ENCODE measurements at places on chromosomes 6 and 20.

GRCh38 chr6:96460052-96460700 lies 61.4 kb upstream of the UFL1 start:
- no peak for DNase-seq

- no peak for DNase-seq
These were observed 327.3 kb upstream of the RNF24 start for GRCh38 chr20:4342609-4343008.

DNA sequence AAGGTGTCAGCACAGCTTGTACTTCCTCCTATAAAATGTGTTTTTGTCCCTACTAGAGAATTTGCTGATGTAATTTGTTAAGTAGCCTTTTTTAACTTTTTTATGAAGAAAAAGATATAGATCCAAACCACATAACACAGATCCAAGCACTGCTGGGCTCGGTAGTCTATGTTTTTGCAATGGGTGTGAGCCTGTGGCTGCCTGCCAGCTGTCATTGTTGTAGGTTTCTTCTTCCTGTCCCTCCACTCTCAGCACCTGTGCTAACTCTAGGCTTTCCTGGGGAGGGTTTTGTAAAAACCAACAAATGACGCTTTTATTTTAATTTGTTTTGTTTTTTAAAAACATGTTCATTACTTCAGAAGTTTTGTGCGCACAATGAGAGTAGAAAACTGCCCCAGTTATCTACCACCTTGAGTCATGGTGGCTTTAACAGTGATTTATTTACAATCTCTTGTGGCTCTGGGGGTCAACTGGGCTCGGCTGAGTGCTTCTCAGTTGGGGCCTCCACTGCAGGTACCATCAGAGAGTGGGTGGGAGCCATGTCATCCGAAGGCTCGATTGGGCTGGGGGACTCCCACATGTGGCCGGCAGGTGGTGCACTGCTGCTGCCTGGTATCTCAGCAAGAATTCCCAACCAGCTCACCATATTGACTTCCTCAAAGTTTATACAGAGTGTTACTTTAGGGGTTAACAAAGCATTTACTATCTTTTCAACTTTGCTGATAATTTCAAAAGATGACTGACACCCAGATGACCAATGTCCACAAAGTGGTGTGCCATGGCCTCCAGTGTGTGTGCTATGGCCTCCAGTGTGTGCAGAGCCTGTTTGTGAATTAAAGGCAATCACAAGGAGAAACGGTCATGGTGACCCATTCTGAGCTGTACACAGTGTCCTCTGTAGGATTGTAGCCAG lies 3.0 kb upstream of the CCR6 start:
- DNase-seq = peak; percentile 45

GRCh38 chr20:3846740-3847428 lies at the start of gene MAVS:
Gene MAVS (plus strand): TSS chr20:3846834. CDS start chr20:3854625, 7,791 bp downstream.
- DNase-seq = peak; percentile 89

- DNase-seq = no peak
These were observed 121.5 kb downstream of the NCOA3 start for GRCh38 chr20:47623206-47623605.

DNA sequence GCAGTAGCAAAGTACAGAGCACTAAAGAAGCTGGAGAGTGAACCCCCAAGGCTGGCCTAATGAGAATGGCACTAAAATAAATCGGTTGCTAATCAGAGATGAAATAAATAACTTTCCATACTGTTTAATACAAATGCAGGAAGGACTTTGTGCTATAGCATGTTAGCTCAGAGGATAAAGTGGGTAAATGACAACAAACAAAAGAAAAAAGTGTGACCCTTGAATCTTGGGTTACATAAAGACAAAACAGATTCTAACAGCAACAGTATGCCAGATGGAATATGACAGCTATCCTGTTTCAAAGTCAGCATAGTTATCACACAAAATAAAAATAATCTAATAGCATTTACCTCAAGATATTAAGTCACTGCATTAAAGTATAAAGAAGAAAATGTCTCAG lies 622.7 kb downstream of the PHF3 start:
- no peak for DNase-seq

Data from activated naive CD4-positive, alpha-beta T cell treated with Interleukin-2 at 50 U/mL for 16 hours (primary cell).